Stimulated activated CD4-positive, alpha-beta T cell treated with anti-CD3 and anti-CD28 coated beads, Interleukin-4, amount 100 ng/mL, for 24 hours (primary cell): ENCODE measurements at places on chromosomes 1 and 21.

DNA sequence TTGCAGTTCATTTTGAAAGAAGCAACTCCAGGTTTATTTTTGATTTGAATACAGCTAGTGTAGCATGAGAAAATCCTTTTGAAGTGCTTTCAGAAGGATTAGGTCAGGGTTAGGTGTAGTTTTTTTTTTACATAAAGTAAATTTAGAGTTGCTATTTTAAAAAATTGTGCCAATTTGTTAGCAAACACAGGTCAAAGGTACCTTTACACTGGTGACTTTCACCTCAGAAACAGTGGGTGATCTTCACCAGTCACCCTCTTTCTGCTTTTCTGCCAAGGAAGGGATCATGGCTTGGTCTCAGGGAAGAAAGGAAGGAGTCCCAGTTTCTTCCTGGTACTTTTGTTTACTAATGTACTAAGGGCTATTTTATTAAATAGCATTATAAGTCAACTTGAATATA is 111.5 kb downstream of the SDCCAG8 start:
- no peak for DNase-seq

DNA sequence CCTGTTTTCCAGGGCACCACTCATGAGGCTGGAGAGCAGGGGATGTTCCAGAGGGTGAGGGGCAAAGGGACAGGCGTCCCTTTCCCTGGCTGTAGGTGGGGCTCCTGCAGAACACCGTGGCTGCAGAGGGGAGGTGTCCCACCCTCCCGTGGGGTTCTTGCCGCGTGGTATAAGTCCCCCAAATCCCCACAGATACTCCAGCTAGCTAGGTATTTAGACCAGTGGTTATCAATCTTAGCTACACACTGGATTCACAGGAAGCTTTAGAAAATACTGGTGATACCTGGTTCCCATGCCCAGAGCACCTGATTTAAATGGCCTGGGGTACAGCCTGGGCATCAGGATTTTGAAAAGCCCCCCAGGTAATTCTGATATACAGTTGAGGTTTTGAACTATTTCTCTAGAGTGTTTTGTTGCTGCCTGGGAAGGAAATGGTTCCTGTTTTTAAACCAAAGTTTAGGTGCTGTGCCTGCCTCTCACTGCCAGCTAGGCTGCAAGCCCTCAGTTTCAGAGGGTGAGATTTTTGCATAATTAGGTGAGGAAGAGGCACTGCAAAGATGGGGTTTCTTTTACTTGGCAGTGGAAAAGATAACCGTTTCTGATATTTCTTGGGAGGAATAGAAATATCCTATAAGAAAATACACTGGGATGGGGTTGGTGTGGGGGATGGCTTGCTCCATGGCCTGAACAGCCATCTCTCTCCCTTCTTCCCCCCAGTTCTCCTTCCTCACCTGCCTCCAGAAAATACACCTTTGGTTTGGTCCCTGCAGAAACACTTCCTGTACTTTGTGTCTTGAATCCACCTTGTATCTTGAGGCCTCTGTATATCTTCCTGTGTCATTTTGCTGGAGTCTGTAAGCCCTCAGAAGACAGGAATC is 51.7 kb downstream of the RASSF5 start:
- DNase-seq = no peak

GRCh38 chr1:32353886-32354570 is 8.3 kb downstream of the FAM229A start:
- no peak for DNase-seq

DNA sequence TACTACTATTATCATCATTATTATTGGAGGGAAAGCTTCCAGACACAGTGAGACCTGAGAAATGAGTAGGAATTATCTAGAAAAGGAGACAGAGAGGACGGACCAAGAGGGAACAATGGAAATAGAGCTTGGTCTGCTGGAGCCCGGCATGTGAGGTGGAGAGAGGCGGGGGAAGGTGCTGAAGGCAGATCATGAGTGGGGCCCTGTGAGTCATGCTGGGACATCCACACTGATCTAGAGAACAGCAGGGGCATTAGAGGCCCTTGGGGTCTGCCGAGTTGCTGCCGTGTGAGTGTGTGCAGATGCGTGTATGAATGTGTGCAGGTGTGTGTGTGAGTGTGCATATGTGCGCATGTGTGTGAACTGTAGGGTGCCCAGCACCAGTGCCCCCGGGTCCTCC is 65.7 kb downstream of the TMCO4 start:
- no peak for DNase-seq

GRCh38 chr1:43722810-43723209 is 15.5 kb downstream of the ST3GAL3 start:
- no peak for DNase-seq
